ENCODE measurements at places on chromosomes 16 and 17. TPM values are rescaled to one million over a fixed set of nuclear protein-coding genes. Genes with fewer than 3 reads are reported as not detected.

SAMD14 gene
- 0.07 TPM for total RNA-seq

NEUROD2 gene
- not detected for total RNA-seq

HID1 gene
- 1.2 TPM for total RNA-seq

CD300LG gene
- not detected for total RNA-seq

DNA sequence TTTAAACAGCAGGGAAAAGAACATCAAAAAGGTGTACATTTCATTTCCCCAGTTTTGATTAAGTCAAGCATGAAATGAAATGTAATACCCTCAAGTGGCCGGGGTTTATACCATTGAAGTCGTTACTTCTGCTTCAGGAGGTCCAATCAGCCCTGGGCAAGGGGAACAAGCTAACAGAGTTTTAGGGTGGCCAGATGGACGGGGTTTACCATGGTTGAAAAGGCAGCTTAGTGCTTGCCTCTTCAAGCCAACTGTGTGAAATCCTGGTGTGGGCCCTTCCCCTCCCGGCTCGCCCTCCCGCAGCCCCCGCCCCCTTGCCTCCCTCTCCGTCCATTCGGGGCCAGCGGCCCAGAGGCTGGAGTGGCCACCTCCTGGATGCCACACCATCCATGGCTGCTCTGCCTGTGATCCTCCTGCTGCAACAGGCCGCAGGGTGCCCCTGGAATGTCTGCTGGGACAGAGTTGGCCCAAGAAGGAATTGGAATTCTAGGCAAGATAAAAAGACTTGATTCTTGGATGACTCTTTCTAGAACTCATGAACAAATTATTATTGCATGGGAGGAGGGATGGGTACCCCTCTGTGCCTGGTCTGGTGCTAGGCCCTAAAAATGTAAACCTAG is 296.2 kb upstream of the IRX3 start:
- H3K27me3 ChIP-seq, result no peaks in the 10 kb centered on the region
- H3K27ac ChIP-seq, result no peak overlapping the region
- no peak for DNase-seq

GRCh38 chr17:10631048-10631700 is 25.9 kb downstream of the MYH3 start:
- peak; percentile 44 for DNase-seq
- H3K4me1 ChIP-seq, result no peaks in the 10 kb centered on the region
- H3K36me3 ChIP-seq, result no peaks in the 10 kb centered on the region
- H3K4me3 ChIP-seq, result no peak overlapping the region
- H3K27me3 ChIP-seq, result peaks cover 11% of the 10 kb centered on the region
- no peak overlapping the region for H3K27ac ChIP-seq

GRCh38 chr16:29310852-29311314 is 95.6 kb downstream of the NPIPB11 start:
- no peak overlapping the region for H3K27ac ChIP-seq
- peaks cover 28% of the 10 kb centered on the region for H3K4me1 ChIP-seq
- no peaks in the 10 kb centered on the region for H3K36me3 ChIP-seq

- no peaks in the 10 kb centered on the region for H3K4me1 ChIP-seq
- DNase-seq, result no peak
- H3K27ac ChIP-seq, result no peak overlapping the region
- H3K27me3 ChIP-seq, result peaks cover 42% of the 10 kb centered on the region
These were observed 32.6 kb upstream of the HOXB13 start for GRCh38 chr17:48761114-48761513.

GRCh38 chr17:55530064-55530463 is 18.8 kb upstream of the SMIM36 start:
- no peaks in the 10 kb centered on the region for H3K27me3 ChIP-seq
- H3K4me1 ChIP-seq, result no peaks in the 10 kb centered on the region
- H3K4me3 ChIP-seq, result no peak overlapping the region

DNA sequence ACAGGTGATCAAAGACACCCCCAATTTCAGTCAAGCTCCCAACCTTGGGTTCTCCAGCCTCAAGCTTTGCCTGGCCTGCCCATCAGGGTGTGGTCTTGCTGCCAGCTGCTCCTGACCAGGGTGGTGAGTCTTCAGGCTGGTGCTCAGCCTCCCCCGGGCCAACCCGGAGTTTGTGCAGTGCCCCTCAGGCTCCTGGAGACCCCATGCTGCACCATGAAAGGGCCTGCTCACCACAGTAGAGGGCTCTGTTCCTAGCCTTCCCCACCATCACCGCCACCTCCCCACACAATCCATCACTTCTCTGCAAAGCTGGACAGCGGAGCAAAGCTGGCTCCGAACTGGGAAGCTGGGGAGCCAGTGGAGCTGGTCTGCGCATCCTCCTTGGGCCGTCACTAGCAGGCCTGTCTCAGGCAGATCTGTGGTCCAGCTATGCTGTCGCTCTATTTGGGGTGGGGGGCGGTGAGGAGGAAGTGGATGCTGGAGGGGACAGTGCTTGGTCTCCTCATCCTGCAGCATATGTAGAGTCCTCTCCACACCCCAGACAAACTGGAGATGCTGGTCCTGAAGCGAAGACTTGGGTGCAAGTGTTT is 88.5 kb upstream of the RPL38 start:
- H3K27me3 ChIP-seq, result peaks cover 66% of the 10 kb centered on the region
- no peak overlapping the region for H3K27ac ChIP-seq
- no peak for DNase-seq
- no peaks in the 10 kb centered on the region for H3K36me3 ChIP-seq
- no peaks in the 10 kb centered on the region for H3K4me1 ChIP-seq
- H3K4me3 ChIP-seq, result no peak overlapping the region

DNA sequence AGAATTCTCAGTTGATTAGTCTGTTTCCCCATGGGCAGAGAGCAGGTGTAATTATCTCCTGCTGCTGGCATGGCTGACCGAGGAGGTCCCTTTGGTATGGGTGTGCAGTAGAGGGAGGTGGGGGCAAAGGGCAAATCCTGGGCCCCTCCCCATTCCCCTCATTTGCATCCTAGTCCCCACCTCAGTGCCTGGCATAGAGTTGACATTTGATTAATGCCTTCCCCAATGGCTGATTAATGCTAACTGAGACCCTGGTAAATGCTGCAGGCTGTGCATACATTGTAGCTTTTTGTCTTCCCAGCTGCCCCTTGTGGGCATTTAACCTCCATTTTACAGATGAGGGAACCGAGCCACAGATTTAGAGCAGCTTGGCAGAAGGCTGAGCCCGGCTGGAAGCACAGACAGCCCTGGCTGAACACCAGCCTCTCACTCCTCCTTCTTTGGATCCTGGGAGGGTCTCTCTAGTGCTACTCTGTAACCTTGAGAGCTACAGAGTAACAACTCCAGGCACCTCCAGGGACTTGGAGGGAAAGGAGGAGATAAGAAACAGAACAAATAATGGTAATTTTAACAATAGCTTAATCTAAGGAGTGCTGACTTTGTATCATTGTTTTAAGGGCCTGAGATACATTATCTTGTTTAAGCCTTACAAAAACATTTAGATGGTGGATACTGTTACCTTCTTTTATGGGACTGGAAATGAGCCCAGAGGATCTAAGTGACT is 5.1 kb downstream of the PLCG2 start:
- H3K27me3 ChIP-seq, result peaks cover 16% of the 10 kb centered on the region
- H3K36me3 ChIP-seq, result no peaks in the 10 kb centered on the region
- no peak for DNase-seq
- H3K4me3 ChIP-seq, result no peak overlapping the region

- H3K4me3 ChIP-seq, result no peak overlapping the region
- no peaks in the 10 kb centered on the region for H3K27me3 ChIP-seq
- H3K27ac ChIP-seq, result no peak overlapping the region
- peaks cover 4% of the 10 kb centered on the region for H3K4me1 ChIP-seq
- no peak for DNase-seq
These were observed 176.4 kb upstream of the KCNJ16 start for GRCh38 chr17:69898601-69899000.

GRCh38 chr16:20807862-20808261 is 1.5 kb downstream of the REXO5 start:
- no peaks in the 10 kb centered on the region for H3K27me3 ChIP-seq
- peaks cover 24% of the 10 kb centered on the region for H3K4me1 ChIP-seq
- no peak for DNase-seq
- peak overlapping the region; percentile 98 for H3K27ac ChIP-seq
- H3K36me3 ChIP-seq, result peaks cover 18% of the 10 kb centered on the region

GRCh38 chr16:7571366-7571765 is 238.7 kb downstream of the RBFOX1 start:
- DNase-seq, result no peak
- peaks cover 10% of the 10 kb centered on the region for H3K27me3 ChIP-seq
- no peaks in the 10 kb centered on the region for H3K4me1 ChIP-seq

GRCh38 chr17:10349403-10349802 is 23.4 kb downstream of the MYH13 start:
- H3K4me1 ChIP-seq, result no peaks in the 10 kb centered on the region
- no peak overlapping the region for H3K27ac ChIP-seq
- H3K36me3 ChIP-seq, result no peaks in the 10 kb centered on the region
- DNase-seq, result no peak
- no peak overlapping the region for H3K4me3 ChIP-seq

- H3K27me3 ChIP-seq, result no peaks in the 10 kb centered on the region
- DNase-seq, result peak; percentile 24
- H3K4me1 ChIP-seq, result peaks cover 14% of the 10 kb centered on the region
- H3K4me3 ChIP-seq, result no peak overlapping the region
These were observed 129.3 kb upstream of the TMEM97 start for GRCh38 chr17:28189667-28190066.

GRCh38 chr17:12395733-12396354 is 269.8 kb upstream of the MYOCD start:
- H3K27me3 ChIP-seq, result no peaks in the 10 kb centered on the region
- no peak overlapping the region for H3K27ac ChIP-seq
- no peaks in the 10 kb centered on the region for H3K4me1 ChIP-seq
- no peak overlapping the region for H3K4me3 ChIP-seq
- DNase-seq, result peak; percentile 53

DNA sequence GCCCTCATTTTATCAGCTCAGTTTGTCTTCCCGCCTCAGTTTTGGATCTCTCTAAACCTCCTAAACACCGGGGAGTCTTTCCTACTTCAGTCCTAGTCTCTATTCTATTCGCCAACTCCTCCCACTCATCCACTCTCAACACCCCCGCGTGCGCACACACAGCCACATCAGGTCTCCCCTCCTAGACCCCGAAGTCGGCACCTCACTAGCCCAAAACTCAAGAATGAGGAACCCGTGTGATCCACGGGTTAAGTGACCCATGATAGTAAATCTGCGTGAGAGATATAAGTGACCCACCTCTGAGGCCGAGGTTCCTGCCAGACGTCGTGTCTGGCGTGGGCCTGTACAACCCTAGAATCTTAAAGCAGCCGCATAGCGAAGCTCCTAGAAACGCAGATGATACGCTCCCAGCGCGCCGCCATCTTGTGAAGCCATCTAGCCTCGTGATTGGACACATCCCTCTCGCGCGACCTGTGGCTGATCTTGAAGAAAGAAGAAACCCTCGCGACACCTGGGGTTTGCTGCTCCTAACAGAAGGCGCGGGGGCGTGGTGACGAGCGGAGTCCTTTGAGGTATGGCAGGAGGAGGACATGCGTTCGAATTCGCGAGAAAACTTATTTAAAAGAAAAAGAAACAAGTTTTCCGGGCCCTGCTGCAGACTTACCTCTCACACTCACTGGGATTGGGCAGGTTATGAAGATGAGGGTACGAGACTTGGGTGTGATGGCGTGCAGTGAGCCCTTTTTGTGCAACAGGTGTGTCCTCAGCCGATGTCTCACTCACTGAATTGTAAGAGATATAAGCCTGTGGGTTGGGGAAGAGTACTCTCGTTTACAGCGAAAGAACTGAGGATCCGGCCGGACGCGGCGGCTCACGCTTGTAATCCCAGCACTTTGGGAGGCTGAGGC is at the start of gene METTL16:
TSS of gene METTL16 (minus strand) at position 427 of the 908 bp plus-strand sequence. CDS start 9,557 bp downstream, outside the sequence.
- H3K4me1 ChIP-seq, result peaks cover 4% of the 10 kb centered on the region
- peak within 1 kb of the TSS; percentile 83 for H3K27ac ChIP-seq
- no peaks in the 10 kb centered on the region for H3K27me3 ChIP-seq
- DNase-seq, result peak; percentile 85
- peaks cover 11% of the 10 kb centered on the region for H3K36me3 ChIP-seq

GRCh38 chr16:65896448-65897153 is 469.9 kb upstream of the CDH5 start:
- H3K4me3 ChIP-seq, result no peak overlapping the region
- DNase-seq, result no peak
- H3K4me1 ChIP-seq, result no peaks in the 10 kb centered on the region
- no peaks in the 10 kb centered on the region for H3K27me3 ChIP-seq

All from K562 (cell line).